ENCODE measurements at places on chromosomes 2 and 18.

DNA sequence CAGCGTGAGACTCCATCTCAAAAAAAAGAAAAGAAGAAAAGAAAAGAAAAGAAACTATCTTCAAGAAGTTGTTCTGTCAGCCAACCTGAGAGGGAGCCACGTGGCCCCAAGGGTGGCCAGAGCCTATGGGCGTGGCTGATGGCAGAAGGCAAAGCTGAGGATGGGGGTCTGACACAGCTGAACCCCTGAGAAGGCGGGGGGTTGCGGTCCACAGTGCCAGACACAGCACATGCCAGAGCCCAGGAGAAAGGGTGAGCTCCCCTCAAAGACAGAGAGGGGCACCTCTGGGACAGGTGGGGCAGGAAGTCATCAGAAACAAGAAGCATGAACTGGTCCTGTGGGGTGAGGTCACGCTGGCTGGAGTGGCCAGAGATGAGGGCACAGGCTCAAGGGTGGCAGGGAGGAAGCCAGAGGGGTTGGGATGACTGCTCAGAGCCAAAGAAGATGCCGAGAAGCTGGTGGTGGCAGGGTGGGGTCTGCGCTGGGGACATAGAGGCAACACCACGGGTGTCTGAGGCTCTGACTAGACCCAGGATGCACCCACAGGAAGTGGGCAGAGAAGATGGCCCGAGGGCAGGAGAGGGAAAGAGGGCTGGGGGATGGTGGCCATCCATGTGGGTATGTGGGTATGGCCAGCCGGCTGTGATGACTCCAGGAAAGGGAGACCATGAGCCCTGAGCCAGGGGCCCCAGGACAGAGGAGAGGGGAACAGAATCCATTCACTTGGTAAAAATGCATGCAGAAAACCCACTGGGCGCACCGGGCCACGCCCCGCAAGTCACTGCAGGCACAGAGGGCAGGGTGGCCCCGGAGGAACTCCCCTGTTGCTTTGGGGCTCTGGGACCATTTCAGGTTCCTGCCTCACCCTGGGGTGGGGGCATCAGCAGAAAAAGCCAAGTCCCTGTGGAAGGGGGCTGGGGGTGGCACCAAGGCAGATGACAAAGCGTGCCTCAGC is 8.4 kb downstream of the KIF1A start:
- DNase-seq: no peak

GRCh38 chr18:39167990-39168389 is 1602.4 kb upstream of the CELF4 start:
- no peak for DNase-seq

GRCh38 chr18:46711444-46711863 is 45.4 kb downstream of the ST8SIA5 start:
- no peak for DNase-seq

DNA sequence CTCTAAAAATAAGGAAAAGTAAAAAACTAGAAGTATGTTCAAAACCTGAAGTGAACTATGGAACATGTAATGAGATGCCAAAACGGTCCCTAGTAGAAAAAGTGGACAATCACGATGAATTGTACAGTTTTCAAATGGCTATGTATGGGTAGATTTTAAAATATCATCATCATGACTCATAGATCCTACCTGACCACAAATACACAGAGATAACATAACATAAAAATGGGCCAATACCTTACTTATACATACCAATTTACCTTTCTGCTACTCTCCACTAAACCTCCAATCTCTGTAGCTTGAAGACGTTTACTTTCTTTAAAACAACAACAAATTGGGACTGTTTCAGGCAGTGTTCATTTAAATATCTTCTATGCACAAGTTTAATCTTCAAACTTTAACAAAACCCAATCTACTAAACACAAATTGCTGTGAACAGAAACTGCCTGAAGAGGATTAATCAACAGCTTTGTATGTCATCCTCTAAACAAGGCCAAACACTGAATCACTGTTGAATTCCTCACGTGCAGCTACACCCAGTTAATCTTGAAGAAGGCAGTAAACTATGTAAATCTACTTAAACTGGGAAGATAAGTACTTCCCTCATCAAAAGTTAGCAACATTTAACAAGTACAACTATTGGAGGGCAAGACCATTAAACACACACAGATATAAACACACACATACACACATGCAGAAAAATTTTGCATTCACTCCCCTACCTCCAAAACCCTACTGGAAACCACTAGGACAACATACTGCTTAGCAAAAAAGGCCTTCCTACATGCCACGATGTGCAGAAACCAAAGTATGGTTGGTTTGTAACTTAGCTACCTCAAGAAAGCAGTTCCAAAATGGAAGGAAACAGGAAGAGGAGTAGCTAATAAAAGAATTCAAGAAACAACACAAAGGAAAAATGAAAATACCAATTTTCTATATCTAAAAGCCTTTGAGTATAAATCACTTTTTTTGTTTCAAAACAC is 90.3 kb downstream of the RBMS1 start:
- DNase-seq: no peak

DNA sequence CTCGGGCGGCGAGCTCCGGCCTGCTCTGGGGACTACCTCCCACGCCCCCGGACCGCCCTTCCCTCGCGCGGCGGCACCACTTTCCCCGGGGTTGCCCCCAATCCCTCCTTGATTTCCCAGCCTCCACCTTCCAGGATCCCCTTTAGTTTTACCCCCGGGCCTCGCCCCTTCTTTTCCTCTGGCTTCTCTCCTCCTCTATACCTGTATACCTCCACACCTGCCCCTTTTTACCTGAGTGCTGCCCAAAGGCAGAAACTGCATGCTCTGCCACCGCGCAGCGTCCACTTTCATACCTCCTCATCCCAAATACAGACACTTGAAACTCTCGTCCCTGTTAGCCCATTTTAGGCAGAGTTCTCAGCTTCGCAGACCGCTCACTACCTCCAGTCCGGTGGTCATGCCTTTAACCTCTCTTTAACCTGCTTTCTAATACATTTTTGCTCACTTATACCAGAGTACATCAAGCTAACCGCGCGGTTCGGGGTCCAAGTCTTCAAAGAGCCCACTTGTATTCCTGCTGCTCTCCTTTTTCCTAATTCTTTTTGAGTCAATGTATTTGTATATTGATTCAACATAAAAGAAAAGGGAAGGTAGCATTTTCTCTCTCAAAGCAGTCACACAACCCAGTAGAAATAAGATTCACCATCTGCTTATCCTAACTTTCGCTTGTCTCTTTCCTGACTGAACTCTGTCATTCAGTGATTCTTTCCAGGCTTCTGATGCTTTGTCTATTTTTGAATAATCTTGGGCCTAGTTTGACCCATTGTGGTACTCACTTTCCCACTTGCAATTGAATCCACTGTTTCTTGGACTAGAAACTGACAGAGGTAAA is 901 bp downstream of the SPOPL start:
- DNase-seq: no peak

DNA sequence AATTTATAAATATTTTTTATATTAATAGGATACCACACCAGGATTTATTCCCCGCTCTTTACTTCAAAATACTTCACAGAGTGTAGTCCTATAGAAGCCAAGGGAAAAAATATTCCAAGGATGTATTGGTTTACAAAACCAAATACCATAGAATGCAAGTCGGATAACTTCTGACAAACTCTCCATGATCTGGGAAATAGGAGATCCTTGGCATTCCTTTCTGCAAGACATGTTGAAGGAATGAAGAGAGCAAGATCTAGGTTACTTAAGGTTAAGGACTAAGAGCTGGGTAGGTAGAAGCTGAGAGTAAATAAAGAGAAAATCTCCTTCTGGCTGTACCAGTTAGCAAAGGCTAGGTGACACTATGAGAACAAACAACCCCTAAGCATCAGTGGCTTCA is 141.2 kb downstream of the LRATD1 start:
- DNase-seq: no peak

- no peak for DNase-seq
Measured at GRCh38 chr2:144479659-144480058, 40.3 kb downstream of the ZEB2 start.

DNA sequence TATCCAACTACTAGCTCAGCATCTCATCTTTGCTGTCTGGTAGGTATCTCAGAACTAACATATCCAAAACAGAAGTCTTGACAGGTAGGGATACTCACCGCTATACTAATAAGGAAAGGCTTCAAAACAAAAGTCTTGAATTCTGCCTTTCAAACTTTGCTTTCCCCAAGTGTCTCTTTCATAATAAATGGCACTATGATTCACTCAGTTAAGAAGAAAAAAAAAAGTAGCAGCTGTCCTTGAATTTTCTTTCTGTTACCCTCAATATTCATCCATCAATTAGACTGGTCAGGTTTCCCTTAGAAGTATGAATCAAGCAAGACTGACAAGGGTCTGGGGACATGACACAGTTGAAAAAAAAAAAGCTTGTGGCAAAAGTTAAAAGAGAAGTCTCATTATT is 175.1 kb downstream of the GULP1 start:
- no peak for DNase-seq

DNA sequence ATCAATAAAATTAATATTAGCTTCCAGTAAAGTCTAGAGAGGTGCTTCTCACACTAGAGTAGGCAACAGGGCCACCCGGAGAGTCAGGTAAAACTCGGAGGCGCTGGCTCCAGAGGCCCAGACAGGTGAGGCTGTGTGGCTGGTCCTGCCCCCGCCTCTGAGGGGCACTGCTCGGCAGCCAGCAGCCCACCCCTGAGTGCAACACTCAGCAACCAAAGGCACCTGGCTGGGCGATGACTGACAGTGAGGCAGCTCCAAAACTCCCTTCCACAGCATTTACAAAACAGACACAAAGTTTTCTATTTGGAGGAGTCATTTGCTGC is 138.8 kb upstream of the ID2 start:
- DNase-seq: no peak

GRCh38 chr2:190497428-190497827 is 37.1 kb downstream of the NEMP2 start:
- DNase-seq: no peak

DNA sequence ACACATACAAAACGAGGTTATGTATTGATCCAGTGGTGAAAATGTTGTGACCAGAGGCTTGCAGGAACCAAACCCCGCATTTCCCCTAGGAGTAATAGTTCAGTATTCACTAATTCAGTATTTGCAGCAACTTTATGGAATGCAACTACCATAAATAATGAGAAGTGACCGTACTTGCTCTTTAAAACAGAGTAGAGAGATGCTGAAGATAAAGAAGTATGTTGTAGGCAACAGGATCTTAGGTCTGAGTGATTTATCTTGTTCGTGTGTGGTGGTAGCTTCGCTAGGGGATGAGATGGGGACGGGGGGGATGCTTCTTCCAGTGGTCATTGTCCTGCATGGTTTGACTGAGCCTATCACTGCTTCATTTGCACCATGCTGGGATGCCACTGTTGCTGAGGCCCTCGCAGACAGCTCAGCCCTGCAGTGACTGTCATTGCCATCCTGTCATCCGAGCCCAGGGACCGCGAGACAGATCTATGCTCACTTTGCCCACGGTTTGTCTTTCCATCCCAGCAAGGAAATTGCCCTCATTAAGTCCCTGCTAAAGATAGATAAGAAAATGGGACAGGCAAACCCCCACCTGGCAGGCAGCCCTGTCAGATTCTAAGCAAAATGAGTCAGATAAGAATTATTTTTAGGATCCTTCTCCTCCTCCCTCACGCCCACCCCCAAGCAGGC is 181.3 kb downstream of the CTIF start:
- no peak for DNase-seq

GRCh38 chr2:47077442-47078117 is 77.5 kb downstream of the STPG4 start:
- DNase-seq: no peak

DNA sequence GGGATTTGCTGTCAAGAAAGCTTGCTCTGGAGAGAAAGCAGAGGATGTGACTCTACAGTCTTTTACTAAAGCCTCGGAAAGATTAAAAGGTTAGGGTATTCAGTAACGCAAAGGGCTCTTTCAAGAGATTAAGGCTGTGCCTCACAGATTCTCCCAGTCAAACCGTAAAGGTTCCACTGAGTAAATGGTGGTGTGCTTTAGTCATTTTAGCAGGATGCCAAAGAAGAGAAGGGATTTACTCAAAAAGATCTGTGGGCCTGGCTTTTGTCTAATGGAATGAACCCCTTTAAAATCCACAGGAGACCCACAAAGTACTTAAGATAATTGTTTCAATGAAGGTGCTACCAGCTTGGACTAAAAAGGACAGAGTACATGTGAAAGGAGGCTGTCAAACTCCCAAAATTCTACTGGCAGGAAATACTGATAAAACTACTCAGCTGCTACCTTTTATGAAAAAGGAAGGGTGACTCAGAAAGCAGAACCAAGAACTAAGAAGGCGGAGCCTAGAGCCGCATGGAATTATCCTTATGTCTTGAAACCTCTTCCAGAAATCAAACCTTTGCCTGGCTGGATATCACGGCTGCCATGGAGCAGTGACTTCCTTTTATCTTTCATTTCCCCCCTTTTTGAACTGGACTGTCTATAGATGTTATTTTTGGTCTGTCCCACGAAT is 670.2 kb upstream of the ZEB2 start:
- no peak for DNase-seq

DNA sequence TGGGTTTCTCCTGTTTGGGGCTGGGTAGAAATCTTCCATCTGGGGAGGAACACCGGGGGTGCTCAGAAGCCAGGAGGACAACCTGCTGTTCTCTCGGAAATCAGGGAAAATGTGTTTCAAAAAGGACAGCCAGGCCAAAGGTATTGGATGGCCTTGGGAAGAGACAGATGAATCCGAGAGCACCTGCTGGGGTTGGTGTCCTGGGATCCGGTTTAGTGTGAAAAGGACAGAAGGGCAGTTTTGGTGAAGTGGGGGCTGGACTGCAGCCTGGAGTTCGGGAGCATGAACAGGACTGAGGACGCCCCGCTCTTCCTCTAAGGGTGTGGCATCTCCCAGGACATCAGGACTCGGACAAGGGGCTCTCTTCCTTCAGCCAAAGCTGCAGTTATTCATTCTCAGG is 24.9 kb upstream of the SNTG2 start:
- DNase-seq: no peak

DNA sequence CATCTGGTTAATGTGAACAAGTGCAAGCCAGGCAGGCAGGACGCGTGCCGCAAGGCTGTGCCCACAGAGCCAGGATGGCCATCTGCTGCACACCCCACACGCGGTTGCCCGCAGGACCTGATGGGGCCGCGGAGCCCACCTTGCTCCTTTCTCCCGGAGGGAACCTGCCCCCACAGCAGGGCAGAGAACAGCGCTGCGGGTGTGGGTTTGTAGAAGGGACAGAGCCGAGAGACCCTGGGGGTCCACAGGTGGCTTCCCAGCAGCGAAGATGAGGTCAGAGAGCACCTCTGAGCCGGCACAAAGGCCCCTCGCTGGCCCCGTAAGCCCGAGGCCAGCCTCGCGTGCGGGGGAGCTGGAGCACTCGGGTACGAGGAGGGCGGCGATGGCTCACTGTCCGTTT is 460.8 kb upstream of the SALL3 start:
- DNase-seq: no peak

- no peak for DNase-seq
Measured at GRCh38 chr2:227613272-227613660, 1.4 kb downstream of the SCYGR3 start.

All from thoracic aorta (tissue), 2 donors.